ENCODE measurements at places on chromosomes 4 and X.

GRCh38 chr4:48356355-48356754, 15.0 kb downstream of the SLAIN2 start:
- DNase-seq = no peak

GRCh38 chr4:163588532-163588931, 94.0 kb downstream of the TMA16 start:
- no peak for DNase-seq

DNA sequence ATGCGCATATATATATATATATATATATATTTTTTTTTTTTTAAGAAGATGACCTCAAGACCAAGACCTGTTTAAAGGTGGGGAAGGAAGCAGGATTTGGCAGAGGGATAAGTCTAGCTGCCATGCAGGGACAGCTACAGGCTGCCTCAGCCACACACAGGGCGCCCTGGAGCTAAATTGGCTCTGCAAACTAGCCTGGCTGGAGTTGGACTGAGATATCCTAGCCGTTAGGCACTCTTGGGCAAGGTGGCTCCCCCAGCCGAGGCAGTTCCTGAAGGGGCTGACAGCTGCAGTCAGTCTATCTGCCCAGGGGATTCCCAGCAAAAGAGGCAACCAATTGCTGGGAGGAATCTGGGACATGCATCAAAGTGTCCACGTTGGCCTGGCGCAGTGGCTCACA, 21.9 kb downstream of the TRIML1 start:
- no peak for DNase-seq

- no peak for DNase-seq
Observed at GRCh38 chr4:20554134-20554533, 146.1 kb upstream of the PACRGL start.

DNA sequence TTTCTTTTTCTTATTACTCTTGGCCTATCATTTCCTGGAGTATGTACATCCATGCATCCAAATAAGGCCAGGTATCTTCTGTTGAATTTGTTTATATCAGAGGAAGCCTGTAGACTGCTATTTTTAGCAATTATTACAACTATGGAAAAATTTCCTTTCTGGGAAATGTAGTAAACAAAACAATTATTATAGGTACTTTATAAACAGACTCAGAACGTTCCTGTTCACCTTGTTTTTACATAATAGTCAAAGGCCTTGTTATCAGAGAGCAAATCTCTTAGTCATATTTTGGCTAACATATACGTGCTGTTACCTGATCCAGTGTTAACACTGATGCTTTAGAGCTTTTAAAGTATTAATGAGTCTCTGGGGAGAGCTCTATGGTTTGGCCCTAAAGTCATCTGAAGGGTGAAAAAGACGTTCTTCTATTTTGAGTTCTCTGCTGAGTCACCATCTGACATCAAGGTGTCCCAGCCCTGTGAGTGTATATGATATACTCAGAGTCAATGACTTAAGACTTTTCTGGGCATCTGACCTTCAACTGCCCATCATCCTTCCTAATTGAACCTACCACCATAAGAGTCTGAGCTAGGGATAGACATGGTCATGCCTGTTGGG, 7.3 kb downstream of the SPARCL1 start:
- no peak for DNase-seq

DNA sequence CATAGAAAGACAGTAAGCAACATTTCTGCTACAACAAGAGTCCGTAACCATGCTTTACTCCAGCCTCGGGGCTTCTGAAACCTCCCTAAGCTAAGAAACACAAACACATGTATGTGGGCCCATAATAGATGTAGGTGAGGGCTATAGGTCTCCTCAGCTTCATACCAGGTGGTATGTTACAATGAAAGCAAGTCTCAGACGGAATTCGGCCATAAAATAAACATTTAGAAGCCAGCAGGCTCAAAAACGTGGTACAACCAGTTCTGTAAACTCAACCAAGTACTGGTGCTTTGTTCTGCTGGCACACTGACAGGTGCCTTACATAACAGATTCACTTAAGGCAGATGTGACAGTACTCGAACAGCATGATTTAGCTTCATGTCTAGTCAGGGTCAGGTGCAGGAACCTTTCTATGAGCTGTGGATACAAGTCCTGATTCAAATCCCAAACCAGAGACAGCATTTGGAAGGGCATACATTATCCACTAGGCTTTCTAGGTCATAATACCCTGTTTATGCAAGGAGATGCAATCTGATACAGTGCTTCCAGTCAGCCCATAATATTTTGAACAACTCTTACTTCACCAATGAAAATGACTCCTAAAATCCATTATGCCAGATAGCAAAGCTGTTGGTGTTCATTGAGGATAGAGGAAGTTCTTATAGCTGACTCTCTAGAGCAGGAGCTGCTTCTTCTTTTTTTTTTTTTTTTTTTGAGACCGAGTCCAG, 113.8 kb upstream of the ENPP6 start:
- no peak for DNase-seq

- no peak for DNase-seq
Observed at GRCh38 chrX:16511796-16512776, 137.9 kb upstream of the S100G start.

- no peak for DNase-seq
Observed at GRCh38 chr4:72791054-72791453, 222.0 kb upstream of the ADAMTS3 start.

DNA sequence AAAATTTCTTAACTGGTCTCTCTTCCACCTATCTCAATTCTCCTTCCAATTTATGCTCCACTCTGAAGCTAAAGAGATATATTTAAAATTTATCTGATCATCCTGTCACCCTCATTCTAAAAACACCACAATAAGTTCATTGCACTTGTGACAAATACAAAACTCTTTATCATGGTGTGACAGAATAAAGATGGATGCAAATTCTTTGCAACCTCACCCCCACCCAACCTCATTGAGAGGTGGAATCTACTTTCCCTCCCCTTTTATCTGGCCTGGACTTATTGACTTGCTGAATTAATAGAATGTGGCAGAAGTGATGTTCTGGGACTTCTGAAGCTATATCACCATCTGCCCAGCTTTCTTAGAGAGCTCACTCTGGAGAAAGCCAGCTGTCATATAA, 46.5 kb downstream of the IDS start:
- no peak for DNase-seq

DNA sequence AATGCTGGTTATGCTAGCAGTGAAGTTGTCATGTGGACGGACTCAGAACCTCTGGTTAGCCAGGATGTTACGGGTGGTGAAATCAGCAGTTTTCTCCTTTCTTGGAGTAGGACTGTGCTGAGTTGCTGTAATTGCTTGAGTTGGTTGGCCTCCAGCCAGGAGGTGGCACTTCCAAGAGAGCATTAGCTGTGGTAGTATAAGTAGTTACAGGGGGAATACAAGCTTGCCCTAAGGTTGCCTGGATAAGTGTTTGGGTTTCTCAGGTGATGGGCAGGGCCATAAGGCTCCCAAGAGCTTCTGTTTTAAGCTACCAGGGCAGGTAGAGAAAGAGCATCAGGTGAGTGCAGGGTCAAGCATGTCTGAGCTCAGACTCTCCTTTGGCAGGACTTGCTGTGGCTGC, 103.0 kb downstream of the ZNF518B start:
- DNase-seq = no peak

GRCh38 chr4:86357608-86358007, 2.2 kb downstream of the MAPK10 start:
- no peak for DNase-seq

- DNase-seq = no peak
Observed at GRCh38 chrX:106901341-106901740, 1.8 kb downstream of the RIPPLY1 start.

GRCh38 chrX:16619024-16619423, 30.9 kb upstream of the S100G start:
- DNase-seq = no peak

GRCh38 chr4:43331226-43332051, 438.9 kb downstream of the GRXCR1 start:
- DNase-seq = no peak

DNA sequence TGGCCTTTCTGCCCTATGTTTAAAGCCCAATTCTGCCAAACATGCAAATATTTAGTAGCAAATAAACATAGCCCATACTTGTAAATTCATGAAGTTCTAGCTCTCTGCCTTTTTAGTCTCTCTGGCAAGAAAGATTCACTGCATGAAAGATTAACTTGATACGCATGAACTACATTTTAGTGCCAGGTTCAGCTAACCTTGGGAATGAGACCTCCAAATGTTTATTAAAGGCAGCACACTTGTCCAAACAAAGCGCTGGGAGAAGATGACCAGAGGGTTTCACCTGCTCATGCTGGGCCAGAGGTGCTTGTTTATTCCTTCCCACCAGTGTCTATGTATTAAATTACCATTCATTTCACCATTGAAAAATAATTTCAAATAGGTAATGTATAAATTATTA, 44.5 kb upstream of the IL1RAPL1 start:
- DNase-seq = no peak

DNA sequence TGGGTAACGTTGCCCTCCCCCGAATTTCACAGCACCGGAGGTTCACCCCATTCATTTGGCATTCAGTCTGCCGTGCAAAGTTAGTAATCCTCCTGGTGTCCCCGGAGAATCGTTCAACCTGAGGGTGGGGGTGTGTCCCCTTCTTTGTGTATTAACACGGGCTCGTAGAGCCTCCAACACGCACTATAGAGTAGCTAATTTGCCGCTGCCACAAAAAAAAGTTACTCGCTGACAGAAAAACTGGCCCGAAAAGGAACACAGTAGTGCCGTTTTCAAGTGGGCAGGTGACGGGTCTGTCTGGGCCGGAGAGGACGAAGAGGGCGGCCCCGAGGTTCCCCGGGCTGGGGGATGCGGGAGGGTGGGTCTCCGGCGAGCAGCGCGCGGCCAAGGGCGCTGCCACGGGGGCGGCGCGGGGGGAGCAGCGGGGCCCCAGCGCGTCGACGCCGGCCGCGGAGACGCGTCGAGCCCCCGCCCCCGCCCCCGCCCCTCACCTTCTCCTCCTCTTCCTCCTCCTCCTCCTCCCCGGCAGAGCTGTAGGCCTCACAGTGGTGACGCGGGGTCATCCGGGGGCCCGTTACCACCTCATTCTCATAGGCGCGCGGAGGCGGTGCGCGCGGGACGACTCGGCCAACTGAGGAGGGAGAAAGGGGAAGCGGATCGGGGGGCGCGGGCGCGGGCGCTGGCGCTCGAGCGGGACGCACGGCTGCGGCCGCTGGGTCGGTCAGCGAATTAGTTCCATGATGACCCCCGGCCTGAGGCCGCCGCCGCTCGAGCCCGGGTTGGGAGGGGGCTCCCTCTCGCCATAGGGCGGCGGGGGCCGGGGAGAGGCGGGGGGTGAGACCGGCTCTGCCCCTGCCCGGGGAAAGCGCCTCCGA, 571 bp downstream of the CCNI start:
- peak; percentile 80 for DNase-seq

DNA sequence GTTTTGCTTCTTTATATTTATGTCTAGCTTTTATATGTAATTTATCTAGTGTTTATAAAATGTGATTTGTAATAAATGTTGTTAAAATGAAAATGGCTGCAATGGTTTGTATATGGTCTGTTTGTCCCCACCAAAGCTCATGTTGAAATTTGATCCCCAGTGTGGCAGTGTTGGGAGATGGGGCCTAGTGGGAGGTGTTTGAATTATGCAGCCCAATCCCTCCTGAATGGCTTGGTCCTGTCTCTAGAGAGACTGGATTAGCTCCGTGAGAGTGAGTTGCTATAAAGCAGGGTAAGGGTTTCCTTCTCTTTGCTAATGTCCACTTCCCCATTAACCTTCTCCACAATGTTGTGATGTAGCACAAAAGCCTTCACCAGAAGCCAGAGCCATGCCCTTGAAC, 30.0 kb upstream of the JADE3 start:
- DNase-seq = no peak

DNA sequence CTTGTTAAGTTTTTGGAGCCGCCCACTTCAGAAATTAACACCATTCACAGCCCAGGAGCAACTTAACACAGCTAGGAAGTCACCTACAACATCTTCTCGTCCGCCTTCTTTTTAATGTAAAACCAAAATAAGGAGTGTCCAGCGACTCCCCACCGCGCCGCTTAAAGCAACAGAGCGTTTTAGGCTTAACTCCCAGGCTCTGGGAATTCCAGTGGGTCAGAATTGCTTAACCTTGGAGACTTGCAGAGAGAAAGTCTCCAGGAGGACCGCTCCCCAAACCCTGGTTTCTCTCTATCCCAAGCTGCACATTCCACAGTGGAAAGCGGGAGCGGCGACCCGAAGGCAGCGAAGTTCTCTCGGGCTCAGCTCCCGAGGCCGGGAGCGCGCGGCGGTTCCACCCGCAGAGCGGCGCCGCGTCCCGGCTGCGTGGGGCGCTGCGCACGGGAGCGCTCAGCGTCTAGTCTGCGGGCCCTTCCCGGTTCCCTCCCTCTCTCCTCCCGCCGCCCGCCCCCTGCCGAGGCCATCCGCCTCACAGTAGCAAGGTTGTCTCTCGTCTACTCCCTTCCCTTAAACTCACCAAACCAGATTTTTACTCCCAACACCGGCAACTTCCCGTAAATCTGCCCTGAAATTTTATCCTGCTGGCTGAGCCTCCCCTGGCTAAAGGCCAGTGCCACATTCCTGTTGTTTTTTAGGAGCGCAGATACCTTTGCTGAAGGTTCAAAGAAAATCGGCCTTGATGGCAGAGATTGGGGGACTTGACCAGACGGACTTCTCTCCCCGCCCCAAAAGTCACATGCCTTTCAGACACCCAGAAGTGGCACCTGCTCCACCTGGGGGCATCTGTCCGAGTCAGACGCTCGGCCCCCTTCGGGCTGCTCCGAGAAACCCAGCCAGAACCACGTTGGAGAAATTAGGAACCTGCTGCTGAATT, at the start of gene RBM47:
Gene RBM47 (minus strand): TSS at position 464 of the 934 bp plus-strand sequence. CDS start 190,971 bp downstream, outside the sequence.
- peak; percentile 41 for DNase-seq

DNA sequence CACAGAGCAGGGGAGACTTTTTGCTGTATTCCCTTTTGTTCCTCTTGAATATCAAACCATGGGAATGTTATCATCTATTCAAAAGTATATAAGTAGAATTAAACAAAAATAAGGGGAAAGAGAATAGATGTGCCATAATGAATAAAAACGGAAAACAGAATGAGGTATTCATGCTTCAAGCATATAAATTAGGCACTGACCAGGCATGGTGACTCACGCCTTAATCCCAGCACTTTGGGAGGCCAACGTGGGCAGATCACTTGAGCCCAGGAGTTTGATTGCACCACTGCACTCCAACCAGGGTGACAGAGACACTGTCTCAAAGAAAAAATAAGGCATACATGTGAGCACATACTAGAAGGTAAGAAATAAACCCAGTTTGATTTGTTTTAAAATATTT, 16.3 kb upstream of the NEUROG2 start:
- no peak for DNase-seq

DNA sequence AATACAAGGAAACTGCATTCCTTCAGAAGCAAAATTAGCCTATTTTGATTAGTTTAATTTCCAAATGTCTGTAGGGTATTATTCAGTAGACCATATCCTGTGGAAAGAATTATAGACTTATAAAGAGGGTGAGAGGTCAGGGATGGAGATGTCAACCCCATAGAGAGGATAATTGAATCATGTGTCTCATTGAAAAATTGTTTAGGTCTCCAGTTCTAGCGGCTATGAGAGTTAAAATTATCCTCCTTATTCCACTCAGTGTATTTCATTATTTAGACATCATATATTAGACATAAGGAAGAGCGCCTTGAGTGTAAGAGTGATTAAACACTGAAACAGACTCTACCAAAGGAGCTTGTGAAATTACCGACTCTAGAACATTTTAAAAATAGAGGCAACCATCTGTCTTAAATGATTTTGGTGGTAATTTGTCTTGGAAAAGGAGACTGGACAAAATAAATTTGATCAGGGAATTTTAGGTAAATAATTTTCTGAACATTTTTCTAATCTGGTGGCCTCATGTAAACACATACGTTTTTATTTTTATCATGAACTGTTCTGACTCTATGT, 654.4 kb upstream of the TENM3 start:
- no peak for DNase-seq

GRCh38 chr4:53189011-53189410, 176.8 kb downstream of the SCFD2 start:
- no peak for DNase-seq

GRCh38 chrX:28802625-28803024, 215.4 kb downstream of the IL1RAPL1 start:
- no peak for DNase-seq

Data from muscle of arm (tissue), 14 donors.